HuH-7 (cell line): ENCODE measurements at places on chromosomes 1 and 21.

- peak; percentile 22 for DNase-seq
These were observed 10.8 kb upstream of the DUSP12 start for GRCh38 chr1:161738627-161739287.

DNA sequence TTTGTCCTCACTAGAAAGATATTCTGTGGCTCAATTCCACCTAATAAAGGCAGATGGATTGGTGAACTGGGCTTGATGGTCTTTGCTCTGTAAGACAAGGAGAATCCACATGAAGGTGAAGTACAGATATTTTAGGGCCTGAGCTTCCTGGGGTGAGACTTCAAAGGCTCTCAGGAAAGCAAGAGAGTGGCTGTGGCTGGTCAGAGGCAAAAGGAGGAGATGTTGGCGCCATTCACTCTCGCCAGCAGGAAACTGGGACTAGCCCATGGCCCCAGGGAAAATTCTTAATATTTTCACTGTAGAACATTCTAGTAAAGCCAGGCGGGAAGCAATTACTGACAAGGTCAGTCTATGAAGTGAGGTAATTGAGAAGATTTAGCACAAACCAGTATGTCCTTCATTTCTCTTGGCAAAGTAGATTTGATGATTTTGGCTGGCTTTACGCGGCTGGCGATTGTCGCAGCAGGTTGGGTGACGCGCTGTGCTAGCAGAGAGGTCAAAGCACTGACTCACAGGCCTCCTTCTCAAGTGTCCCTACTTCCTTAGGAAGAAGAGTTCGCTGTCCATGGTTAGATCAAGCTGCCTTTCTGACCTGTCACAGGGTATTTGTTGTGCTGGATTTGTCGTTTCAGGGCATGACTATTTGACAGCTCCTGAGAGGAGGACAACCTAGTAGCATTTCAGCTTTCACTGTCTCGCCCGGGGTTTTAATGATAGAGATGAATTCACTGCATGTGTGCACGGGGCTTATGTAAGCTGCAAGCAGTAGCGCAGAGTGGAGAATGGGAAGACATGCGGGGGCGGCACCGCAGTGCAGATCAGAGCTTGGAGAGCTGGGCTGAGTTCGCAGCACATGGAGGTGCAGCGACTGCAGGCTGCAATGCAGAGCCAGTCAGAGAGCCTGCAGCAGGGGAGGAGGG is 32.7 kb downstream of the XCL1 start:
- DNase-seq = no peak

DNA sequence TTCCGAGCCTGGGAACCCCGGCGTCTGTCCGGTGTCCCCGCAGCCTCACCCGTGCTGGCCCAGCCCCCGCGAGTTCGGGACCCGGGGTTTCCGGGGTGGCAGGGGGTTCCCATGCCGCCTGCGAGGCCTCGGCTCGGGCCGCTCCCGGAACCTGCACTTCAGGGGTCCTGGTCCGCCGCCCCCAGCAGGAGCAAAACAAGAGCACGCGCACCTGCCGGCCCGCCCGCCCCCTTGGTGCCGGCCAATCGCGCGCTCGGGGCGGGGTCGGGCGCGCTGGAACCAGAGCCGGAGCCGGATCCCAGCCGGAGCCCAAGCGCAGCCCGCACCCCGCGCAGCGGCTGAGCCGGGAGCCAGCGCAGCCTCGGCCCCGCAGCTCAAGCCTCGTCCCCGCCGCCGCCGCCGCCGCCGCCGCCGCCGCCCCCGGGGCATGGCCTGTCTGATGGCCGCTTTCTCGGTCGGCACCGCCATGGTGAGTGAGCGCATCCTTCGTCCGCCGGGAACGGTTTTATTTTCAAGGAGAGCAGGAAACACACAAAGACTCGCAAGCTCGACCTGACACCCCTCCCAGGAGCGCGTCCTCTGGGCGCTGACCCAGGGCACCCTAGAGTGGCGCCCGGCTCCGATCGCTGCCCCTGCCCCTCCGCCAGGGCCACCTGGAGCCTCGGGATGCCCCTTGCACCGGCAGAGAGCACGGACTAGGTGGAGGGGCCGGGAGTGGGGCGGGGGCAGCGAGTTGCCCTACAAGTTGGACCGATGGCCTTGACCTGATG is at the start of gene ABCG1:
TSS of gene ABCG1 (plus strand) at position 305 of the 770 bp plus-strand sequence. CDS start at position 428, 123 bp downstream.
- DNase-seq = peak; percentile 51

- DNase-seq = no peak
These were observed 44.3 kb downstream of the C8B start for GRCh38 chr1:56921479-56921878.

DNA sequence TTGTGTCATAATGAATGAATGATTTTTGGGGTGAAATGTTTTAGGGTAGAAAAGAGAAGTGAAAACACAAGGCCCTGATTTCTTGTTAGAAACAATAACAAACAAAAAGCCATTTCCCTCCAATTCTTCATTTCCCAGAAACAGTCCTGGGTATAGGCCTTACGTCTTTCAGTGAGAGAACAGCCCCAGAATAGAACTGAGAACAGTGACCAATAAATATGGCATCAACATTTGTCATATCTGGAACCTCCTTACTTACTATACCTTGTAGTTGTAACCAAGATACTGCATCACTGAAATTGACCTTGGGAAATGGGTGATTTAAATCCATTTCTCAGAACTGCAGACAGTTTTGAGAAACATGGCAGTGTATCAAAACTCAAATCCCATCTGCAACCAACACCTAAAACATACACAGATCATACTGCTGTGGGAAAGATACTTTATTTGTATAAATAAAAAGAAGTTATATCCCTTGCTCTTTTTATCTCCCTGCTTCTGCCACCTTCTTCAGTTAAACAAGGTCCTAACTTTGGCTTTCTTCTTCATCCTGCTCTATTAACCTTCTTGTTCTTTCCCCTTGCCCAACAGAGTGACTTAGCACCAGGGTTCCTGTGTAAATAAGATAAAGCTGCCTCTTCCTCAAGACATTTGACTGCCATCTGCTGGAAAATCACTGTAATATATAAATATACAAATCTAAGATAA is 19.5 kb downstream of the XKR8 start:
- DNase-seq = no peak

DNA sequence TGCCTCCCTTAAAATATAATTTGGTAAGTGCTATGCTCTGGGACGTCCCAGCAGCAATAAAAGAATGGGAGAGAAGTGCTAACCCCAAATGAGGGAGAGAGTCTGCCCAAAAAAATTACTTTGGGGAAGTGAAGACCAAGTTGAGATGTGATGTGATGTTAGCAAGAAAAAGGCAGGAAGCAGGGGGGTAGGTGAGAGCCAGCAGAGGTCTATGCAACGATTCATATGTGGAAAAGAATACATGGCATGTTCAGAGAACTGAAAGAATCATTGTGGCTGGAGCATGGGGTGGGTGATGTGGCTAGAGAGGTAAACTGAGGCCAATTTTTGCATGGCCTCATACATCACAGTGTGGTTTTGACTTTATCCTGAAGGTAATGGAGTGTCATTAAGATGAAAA is 5.6 kb upstream of the CTPS1 start:
- no peak for DNase-seq

DNA sequence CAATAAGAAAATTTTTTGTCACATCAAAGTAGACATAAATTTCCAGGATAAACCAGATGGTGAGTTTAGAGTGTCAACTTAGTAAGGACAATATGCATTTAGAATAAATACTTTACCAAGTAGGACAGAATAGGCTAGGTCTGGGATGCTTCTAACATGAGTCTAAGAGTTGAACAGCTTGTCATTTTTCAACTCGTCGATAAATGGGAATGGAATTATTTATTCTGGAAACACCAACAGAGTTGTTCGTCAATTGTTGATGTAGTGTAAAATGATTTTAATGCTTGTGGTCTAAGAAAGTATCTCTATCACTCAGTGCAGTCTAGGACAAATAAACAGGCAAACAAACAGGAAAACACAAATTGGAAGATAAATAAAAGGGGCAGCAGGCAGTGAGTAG is 358.4 kb upstream of the ST6GALNAC5 start:
- no peak for DNase-seq

DNA sequence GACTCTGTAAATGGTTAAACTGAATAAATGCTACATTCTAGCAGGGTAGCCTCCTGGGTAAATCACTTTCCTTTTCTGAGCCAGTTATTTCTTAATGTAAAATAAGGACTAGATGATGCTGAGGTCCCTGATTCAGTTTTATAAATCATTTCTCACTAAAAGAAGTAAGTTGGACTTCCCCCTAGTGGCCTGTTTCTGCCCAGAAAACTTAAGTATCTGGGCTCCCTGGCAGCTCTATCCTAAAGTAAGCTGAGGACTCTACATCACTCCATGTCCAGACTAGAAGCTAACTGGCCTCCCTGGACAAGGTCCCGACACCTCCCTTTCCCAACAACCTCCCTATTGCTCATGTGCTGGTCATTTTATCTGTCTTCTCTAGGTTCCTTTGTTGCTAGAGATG is 3.0 kb downstream of the GPN2 start:
- no peak for DNase-seq

DNA sequence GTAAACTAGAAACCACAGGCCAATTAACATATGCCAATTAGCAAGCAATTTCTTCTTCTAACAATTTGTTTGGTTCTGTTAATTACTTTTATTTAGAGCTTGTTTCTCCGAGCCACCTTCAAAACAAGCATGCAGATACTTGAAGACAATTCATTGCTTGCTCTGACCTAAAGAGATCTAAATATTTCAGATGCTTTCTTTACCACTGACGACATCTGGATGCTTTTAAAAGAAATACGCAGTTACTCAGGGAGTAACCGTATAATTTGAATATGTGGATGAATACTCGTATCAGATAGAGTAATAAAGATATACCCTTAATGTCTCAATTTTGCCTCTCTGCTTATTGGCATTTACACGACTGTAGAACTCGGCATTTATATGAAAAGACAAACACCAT is 390.0 kb downstream of the DISC1 start:
- no peak for DNase-seq

GRCh38 chr1:210328746-210329503 is at the start of gene HHAT:
TSS of gene HHAT (plus strand) at chr1:210328902. CDS start at chr1:210348976, 20,074 bp downstream.
- peak; percentile 56 for DNase-seq

- DNase-seq = no peak
These were observed 2.4 kb upstream of the SNRPE start for GRCh38 chr1:203858975-203859374.

- no peak for DNase-seq
These were observed 798 bp downstream of the ZBED6 start for GRCh38 chr1:203796236-203796605.

- no peak for DNase-seq
These were observed 6.7 kb downstream of the VWA1 start for GRCh38 chr1:1442069-1442770.

DNA sequence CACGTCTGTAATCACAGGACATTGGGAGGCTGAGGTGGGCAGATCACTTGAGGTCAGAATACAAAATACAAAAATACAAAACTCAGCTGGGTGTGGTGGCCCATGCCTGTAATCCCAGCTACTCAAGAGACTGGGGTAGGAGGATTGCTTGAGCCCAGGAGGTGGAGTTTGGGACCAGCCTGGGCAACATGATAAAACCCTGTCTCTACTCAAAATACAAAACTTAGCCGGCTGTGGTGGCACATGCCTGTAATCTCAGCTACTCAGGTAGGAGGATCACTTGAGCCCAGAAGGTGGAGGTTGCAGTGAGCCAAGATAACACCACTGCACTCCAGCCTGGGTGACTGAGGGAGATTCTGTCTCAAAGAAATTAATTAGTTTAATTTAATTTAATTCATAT is 6.5 kb upstream of the ITLN1 start:
- no peak for DNase-seq

- DNase-seq = peak; percentile 81
These were observed 1.0 kb downstream of the PLEKHG5 start for GRCh38 chr1:6490181-6491080.

DNA sequence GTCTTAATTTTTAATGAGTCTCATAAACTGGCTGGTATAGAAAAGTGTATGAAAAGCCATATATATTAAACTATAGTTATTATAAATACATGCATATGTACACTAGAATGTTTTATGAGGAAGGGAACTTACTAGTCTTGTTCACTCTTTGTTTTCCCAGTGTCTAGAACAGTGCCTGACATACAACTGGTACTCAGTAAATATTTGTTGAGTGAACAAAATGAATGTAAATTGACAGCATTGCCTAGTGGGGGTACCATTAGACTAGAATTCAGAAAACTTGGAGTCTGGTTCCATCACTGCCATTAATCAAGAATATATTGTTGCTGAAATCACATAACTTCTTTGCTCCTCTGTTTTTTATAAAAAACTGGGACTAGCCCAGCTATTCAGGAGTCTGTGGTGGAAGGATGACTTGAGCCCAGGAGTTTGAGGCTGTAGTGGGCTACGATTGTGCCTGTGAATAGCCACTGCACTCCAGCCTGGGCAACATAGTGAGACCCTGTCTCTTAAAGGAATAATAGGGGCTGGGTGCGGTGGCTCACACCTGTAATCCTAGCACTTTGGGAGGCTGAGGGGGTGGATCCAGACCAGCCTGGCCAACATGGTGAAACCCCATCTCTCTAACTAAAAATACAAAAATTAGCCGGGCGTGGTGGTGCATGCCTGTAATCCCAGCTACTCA is 51.1 kb downstream of the NFIA start:
- DNase-seq = no peak

GRCh38 chr1:159977364-159978106 is 23.5 kb upstream of the SLAMF9 start:
- no peak for DNase-seq

DNA sequence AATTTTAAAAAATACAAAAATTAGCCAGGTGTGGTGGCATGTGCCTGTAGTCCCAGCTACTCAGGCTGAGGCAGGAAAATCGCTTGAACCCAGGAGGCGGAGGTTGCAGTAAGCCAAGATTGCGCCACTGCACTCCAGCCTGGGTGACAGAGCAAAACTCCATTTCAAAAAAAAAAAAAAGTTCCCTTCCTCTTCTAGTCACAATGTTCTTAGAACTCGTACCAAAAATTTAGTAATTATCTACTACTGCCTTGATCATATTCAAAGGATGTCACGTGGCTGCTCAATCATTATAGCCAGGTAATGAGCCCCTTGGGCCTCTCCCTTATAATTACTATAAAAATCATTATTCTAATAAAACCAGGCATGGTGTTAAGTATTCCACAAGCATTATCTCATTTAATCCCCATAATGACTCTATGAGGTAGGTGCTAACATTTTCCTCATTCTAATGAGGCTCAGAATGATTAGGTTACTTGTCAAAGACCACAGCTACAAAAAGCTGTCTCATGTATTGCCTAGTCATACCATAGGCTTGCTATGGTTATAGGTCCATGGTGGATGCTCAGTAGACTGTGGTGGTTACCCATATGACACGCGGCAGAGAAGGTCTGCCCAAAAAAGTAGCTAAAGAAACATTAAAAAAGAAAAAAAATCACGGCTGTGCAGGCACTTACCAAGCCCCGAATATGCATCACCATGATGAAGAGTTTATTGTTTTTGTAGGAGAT is 15.5 kb upstream of the PPP1R15B start:
- no peak for DNase-seq

DNA sequence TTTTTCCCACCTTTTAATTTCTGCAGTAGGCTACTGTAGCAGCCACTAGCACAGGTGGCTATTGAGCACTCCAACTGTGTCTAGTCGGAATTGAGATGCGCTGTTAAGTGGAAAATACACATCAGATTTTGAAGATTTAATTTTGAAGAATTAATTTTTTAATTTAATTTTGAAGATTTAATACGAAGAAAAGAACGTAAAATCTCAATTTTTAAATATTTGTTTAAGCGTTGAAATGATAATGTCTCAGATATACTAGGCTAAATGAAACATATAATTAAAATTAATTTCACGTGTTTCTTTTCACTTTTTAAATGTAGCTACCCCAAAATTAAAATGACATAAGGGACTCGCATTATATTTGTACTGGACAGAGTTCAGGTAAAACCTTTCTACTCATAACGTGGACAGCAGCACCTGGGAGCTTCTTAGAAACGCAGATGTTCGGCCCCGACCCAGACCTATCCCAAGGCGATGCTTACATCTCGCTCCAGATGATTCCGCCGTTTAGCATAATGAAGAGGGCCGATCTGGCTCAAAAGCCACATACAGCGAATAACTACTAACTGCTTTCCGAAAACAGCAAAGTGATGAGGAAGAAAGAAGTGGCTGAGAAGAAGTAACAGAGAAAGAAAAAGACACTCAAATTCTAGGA is 717 bp downstream of the CRYZL1 start:
- DNase-seq = no peak
